ENCODE measurements at places on chromosomes 6 and 20.

DNA sequence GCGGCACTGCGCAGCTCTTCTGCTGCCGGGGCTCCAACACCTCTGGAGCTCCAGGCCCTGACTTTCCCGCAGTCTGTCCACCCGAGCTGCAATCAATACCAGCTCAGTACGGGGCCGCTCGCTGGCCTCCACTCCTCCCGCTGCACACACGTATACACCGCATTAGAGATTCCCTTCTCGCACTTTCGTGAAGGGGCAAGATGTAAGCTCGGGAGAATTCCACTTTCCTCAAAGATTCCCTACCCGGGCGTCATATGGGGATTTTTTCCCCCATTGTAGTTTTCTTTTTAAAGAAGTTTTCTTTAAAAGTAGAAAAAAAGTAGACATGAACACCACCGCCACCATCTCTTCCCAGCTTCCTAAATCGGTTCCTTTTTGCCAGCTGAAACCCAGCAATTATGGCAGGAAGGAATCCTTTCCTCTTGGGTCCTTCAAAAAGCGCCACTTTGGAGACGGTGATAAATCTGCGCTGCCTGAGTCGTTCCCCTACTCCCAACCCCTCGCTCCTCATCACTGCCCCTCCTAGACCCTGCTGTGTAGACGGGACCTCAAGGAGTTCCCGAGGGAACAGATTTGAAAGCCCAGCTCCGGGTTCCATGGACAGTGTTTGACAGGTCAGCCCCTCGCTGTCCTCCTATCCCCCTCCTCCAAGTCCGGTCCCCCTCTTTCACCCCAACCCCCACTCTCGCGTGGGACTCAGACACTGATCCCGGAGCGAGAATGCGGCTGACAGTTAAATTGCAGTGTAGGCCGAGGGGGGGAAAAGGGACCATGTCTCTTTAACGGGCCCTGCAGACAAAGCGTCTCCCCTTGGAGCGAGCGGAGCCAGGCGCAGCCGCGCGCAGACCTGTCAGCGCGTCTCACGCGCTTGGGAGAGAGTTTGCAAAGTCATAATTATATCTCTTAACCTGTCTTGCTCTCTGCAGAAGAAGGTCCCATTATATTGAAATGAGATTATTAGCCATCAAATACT, 39.5 kb downstream of the NCR2 start:
- DNase-seq = no peak

- DNase-seq = no peak
Observed at GRCh38 chr6:157980288-157981131, 1.2 kb upstream of the SYNJ2 start.

GRCh38 chr20:17583126-17583525, 13.3 kb downstream of the DSTN start:
- no peak for DNase-seq

DNA sequence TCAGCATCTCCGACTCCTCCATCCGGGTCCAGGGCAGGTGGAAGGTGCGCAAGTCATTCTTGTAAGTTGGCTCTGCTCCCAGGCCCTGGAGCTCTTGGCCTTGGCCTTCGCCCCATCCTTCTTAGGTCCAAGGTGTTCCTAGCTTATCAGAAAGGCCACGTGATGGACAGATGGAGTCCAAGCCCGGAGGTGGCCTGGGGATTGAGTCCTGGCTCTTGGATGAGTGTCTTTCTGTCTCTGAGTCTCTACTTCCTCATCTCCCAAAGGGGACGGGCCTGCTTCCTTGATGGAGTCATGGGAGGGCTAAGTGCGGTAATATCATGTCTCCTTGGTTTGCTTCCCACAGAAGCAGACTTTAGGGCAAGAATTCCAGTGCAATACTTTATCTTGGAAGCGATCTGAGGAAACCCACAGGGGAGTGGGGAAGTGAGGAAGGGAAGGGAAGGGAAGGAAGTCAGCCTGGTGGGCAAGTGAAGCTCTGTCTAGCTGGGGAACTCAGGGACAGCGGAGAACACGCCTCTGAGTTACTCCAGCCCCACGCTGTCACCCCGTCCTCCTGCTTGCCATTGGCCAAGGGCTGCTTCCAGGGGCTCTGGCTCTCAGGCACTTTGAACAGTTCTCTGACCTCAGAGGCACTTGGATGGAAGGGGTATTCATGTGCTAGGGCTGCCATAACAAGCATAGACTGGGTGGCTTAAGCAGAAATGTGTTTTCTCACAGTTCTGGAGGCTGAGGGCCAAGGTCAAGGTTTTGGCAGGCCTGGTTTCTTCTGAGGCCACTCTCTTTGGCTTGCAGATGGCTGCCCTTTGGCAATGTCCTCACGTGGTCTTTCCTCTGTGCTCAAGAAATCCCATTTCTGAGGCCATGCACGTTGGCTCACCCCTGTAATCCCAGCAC, 4.8 kb downstream of the LBP start:
- no peak for DNase-seq

DNA sequence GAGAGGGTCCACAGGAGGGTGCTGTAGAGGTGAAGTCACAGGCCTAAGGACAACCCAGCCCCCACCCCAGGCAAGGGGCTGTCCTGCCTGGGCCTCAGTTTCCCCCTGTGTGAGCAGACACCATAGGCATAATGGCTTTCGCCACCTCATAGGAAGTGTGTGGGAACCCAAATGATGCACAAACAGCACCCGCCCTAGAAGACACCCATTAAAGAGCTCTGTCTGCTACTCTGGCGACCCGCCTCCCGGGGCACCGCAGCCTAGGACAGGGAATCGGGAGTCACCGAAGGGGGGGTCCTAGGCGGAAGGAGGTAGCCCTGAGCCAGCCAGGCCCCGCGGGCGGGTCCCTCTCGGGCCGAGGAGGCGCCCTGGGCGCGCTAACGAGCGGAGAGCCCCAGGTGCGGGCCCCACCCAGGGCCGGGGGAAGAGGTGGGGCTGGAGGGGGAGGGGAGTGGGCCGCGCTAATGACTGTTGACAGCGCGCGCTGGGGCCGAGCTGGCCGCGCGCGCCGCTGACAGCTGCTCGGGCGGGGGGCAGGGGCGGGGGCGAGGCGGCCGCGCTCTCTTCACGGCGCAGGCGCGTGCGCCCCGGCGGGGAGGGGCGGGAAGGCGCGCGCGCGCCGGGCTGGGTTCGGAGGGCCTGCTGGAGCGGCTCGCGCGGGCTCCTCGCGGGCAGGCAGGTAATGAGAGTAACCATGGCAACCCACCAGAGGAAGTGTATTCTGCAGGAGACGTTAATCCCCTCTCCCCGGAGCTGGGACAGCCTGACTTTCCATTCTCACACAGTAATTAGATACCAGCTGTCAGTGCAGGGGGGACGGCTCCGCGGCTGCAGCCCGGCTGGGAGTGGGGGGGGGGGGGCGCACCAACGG, 48.9 kb downstream of the NOL4L start:
- no peak for DNase-seq

DNA sequence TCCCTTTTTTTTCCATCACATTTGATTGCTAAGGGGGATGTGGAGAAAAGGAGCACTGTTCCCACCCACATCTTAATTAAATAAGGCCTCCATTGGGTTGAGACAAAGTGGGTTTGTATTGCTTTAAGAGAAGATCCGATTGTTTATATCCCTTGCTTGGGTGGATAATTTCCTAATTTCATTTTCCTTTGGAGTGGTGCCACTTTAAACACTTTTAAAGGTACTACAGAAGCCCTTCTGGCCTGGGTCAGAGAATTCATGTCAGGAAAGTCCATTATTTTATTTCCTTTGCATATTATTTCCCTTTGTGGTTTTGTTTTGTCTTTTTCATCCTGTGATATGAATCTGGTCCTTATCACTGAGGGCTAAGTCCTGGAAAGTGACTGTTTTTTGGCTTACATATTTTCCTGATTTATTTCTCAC, 56.9 kb downstream of the PHACTR2 start:
- no peak for DNase-seq

- no peak for DNase-seq
Observed at GRCh38 chr6:39051399-39052122, 3.0 kb downstream of the GLP1R start.

DNA sequence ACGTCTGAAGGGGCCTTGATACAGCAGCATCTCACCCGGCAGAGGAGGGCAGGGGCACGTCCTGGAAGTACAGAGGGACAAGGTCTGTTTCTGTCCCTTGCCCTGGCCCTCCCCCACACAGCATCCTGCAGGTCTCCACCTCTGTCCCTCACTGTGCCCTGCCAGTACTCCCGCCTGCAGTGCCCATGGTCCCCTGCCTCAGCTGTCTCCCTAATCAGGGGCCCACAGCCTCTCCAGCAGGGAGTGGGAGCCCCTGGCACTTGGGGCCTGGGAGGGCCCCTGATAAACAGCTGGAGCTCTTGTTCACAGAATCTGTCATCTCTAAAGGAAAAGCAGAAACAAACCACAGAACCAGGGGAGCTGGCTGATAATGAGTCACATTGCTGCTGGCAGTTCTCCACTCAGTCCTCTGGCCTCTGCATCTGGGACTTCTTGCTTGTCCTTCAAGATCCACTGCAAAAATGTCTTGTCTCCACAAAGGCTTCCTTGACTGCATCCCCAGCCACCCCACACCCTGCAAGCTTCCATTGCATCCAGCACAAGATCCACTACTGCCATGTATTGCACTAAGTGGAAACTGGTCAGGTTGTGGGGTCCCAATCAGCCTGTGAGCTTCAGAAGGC, 33.2 kb upstream of the TAF8 start:
- no peak for DNase-seq

DNA sequence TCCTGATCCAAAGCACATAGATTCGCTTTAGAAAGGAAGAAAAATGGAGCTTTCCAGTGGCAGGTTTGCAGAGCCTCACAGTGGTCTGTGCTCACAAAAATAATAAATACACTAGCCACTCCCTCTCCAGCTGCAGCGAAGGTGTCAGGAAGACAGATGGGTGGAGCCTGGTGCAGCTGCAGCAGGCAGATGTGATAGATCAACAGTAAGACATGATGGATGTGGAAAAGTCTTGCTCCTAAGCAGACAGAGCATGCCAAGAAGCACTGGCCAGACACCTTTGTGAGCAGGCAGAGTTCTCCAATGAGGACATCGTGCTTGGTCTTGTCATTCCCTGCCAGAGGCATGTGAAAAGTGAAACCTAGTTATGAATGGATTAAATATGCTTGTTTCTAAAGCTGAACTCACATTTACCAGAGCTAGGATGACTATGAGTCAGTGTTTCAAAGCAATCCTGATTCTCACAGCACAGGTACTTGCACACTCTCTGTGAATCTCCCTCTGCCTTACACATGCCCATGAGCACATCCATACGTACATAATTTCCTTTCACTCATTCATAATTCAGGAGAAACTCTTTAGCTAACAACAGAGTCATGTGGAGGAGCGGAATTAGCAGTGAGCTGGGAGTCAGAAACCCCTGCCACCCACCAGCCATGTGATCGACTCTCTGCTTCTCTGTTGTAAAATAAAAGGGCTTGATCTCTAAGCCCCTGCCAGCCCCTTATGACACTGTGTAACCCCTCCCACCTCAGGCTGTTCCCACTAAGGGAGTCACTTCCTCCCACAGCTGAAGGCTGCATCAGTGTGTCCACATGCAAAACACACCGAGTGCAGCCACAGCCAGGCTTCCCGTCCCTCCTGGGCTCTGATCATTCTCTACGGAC, 111.2 kb downstream of the SCML4 start:
- no peak for DNase-seq

DNA sequence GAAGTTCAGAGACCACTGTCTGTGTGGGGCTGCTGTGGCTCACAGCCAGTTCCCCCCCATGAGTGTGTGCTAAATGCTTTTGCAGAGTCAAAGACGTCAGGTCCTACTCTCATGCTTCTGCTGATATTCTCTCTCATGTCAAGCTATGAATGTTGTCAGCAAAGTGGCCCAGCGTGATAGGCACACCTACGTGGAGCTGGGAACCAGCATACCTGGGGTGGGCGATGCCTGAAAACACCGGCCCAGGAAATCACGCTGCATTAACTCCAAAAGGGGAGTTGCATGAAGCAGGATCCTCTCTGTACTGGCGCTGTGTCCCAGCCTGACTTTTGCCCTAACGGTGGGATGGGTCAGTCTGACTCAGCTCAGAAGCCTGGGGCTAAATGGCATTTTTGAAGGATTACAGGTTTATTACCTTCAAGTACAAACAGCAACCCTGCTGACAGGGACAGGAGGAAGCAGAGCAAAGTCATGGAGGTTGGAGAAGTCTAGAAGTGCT, 9.0 kb upstream of the MRPS10 start:
- no peak for DNase-seq

DNA sequence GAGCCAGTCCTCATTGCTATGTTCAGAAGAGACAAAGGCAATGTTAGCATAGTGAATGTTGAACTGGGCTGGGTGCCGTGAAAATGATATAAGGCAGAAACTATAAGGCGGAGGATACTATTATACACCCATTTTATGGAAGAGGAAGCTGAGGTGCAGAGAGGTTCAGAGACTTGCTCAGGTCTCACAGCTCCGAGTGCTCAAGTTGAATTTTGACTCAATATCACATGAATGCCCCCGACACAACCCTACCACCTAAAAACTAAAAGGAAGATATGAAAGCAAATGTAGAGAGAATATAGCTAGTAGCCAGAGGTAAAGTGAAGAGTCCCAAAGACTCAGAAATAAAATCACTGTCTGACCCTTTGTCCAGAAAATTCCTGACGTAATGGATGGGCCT, 56.7 kb downstream of the PPP1R16B start:
- DNase-seq = no peak

DNA sequence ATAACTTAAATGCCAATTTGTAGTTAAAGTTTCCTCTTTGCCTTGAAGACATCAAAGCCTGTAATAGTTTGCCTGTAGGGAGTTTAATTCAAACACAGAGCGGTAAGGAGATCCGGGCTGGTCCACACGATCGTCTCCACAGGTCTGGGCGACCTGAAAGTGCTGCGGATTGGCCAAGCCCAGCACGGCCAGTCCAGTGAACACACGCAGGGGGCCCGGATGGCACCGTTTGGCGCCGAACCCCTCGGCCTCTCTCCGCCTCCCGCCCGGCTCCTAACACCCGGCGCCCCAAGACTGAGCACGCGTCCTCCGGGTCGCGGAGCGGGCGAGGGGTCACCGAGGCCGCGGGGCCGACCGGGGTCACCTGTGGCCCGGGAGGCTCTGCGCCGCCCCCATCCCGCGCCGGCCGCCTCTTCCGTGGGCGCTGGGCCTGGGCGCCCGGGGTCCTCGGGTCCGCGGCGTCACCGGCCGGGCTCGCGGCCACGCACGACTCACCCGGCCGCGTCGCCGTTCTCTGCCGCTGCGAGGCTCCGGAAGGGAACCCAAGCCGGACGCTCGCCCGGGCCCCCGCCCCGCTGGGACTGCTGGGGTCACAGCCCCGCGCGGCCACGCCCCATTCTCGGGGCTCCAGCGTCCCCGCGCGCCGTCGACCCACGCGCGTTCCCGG, 481 bp downstream of the SERPINB6 start:
- no peak for DNase-seq

DNA sequence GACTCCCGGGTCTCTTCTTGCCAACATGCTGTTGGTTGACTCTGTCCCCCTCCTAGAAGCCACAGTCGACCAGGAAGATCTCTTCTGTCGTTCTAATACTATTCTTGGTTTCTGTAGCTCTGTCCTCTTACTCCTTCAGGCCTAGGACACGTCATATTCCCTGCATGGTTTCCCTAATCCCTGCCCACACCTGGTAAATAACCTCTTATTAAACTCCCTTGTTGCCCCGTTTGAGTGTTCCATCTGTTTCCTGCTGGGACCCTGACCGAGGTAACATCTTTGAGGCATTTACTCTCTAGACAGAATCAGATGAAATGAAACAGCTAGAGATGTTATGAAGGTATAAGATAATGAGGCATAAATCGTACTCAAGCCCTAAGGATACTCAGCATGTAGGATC, 68.1 kb downstream of the PLCB4 start:
- DNase-seq = no peak

- DNase-seq = no peak
Observed at GRCh38 chr6:170007468-170008293, 256.3 kb downstream of the ERMARD start.

GRCh38 chr6:16659466-16660156, 101.6 kb downstream of the ATXN1 start:
- DNase-seq = no peak

Measured in urinary bladder (tissue), 4 donors.